ENCODE measurements at places on chromosomes 7 and 10.

DNA sequence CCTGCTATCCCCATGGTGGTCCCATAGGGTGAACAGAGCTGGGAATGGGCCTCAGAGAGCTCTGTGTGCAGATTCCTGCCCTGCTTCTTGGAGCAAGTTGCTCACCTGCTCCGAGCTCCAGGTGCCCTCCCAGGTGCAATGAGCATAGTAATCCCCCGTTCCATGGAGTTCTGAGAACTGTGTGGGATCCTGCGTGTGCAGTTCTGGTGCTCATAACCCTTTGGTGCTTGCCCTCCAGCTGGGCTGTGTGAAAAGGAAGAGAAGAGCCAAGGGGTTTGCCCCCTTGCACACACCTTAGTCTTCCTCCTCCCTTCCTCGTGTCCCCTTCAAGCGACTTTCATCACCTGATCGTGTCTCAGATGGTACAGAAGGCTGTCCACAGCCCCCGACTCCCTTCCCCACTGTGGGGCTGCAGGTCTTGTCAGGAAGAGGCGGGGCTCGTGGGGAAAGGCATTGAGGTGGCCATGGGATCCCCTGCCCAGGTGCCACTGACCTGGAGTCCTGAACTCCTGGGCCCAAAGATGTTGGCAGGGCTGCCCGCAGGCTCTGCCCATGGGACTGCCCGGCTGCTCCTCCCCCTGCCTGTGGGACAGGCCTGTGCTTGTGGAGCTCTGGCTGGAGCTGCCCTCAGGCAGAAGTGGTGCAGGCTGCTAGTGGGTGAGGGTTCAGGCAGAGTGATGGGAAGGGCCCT lies 21.9 kb upstream of the ZNF488 start:
- no peak for DNase-seq

GRCh38 chr10:5343561-5343960 lies 21.2 kb upstream of the UCN3 start:
- DNase-seq, result no peak

DNA sequence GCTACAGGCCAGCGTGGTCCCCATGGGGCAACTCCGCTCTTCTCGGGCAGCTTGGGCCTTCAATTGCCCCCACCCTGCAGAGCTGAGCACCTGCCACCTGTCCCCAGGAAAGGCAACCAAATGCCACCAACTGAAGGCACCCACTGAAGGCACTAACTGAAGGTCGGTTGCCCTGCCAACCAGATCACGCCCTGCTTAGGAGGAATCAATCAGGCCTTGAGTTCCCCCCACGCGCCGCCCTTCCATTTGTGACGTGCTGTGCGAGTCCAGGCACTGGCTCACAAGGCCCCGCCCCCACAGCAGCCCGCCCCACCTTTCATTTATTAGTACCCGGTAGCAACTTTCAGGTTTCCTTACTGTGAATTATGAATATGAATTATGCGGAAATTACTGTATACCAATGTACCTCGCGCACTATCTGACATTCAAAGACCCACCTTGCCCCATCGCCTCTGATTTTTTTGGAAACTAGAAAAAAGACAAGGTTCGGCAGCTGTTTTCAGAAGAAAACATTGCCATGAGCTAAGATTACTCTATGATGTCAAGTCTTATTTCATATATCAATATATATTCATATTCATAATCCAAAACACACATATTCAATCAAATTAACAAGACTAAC lies 83.6 kb upstream of the ABI1 start:
- no peak for DNase-seq

DNA sequence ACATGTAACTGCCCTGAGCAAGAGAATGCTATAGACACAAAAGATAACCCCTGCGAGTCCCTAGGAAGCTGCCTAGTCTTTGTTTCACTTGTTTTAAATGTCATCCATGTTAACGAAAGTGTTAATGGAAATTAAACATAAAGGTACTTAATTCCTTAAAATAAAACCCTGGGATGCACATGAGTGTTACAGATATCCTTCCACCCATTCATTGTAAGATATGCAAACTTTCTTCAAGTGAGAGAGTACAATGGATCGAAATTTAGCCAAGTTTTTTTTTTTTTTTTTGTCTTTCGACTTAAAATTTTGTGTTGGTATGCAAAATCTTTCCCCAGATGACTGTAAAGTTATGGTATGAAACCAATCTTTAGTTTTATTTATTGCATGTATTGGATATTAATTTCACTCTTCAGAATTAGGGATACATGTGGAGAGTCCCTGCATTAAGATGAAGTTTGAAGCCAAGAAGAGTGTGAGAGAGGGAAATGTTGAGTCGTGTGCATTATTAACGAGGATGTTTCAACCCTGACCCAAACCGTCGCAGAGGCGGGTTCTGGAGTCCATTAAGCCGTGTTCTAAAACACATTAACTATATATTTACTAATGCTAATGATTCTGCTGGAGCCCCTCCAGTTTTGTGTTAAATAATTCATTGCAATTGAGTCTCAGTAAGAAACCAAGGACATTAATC lies 1.6 kb downstream of the CDK14 start:
- DNase-seq, result no peak

DNA sequence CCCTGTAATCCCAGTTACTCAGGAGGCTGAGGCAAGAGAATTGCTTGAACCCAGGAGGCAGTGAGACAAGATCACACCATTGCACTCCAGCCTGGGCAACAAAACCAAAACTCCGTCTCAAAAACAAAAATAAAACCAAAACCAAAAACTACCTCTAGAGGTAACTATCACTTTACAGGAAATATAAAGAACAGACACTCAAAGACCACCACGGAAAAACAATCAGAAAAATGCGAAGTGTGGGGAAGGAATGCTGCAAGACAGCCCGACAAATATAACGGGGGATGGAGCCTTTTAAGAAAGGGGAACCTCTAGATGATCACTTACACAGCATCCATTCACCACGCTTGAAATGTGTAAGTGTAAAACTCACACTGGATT lies 4.3 kb downstream of the HNRNPF start:
- DNase-seq, result no peak
